ENCODE measurements at places on chromosomes 5 and 9.

GRCh38 chr5:180096616-180097015 lies 25.1 kb upstream of the RNF130 start:
- no peak for DNase-seq

DNA sequence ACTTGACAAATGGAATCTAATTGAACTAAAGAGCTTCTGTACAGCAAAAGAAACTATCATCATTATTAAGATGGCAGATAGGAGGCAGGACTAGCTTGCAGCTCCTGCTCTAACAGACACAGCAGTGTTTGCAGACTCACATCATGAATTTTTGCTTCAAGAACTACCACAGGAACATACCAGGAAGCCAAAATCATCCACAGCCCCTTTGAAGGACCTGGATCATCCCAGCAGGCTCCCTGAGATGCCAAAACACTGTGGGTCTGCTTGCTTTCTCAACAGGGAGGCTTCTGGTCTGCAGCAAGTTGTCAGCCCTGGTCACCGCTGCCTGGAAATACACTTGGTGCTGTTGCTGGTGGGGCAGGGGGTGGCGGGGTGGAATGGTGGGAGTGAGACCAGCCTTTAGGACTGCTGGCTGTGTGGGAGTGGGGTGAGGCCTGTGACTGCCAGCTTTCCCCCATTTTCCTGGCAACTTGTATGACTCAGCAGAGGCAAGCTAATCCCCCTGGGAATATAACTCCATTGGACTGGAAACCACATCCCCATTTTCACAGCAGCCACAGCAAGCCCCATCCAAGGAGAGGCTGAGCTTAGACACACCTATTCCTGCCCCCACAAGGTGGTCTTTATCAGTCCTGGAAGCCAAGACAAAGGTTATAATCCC lies 533.8 kb upstream of the CYLC2 start:
- DNase-seq, result no peak

DNA sequence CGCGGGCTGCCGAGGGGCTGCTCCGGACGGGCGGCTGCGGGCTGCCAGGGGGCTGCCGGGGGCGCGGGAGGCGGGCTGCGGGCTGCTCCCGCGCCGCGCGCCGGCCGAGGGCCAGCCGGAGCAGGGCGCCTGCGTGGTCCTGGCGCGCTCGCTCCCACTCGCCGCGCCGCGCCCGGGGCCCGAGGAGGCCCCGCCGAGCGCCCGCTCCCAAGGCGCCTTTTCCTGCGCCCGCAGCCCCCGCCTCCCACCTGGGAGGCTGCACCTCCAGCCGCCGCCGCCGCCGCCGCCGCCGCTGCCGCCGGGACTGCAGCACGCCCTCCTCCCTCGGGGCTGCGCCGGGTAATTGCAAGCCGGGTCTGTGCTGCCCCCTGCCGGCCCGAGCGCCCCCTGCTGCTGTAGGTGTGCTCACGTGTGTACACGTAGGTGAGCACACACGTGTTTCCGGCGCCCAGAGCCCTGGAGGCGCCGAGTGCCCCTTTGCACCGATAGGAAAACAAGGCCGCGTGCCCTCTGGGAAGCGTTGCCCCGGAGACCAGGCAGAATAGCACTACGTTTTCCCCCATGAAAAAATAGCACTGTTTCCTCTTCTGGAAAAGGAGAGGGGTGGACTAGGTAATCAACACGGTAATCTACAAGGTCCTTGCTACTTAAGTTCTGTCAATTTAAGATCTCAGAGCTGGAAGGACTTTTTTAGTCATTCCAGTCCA lies at the start of gene EPB41L4B:
Gene EPB41L4B, minus strand, starts transcription at position 318 of the 707 bp plus-strand sequence. CDS start 613 bp downstream, outside the sequence.
- peak; percentile 82 for DNase-seq

GRCh38 chr9:106621313-106622163 lies 241.4 kb upstream of the ZNF462 start:
- no peak for DNase-seq

GRCh38 chr5:150172145-150172544 lies 5.6 kb downstream of the CDX1 start:
- DNase-seq, result no peak

DNA sequence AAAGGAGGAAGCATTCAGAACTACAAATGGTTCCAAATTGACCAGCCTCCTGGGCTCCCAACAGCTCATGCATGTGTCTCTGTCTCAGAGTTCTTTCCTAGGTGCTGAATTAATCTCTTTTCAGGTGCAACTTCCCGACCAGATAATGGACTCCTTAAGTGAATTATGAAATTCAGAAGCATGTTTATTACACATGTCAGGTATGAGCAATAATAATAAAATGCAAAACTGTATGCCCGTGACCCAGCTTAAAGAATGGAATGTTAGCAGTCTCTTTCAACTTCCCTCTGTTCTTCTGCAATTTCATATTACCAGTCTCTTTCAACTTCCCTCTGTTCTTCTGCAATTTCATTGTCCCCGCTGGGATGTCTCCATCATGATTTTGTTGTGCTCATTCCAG lies 60.4 kb downstream of the FBXL7 start:
- DNase-seq, result no peak

DNA sequence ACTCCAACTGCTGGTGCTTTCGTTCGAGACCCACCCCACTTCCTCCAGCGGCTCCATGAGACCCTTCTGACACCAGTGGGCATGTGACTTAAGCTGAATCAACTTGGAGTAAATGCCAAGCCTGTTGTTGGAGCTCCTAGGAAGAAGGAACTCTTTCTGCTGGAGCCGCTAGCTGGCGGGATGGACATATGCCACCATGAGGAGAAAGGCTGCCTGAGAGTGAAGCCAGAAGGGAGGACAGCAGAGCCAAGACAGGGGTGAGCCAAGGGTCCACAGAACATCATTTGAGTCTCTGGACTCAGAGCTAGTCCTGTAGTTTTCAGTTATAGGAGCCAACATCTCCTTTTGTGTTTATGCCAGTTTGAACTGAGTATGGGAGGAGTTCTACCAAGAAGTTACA lies 35.9 kb downstream of the ANXA6 start:
- DNase-seq, result no peak

- DNase-seq, result peak; percentile 69
These were observed 19.8 kb upstream of the NSD1 start for GRCh38 chr5:177113566-177114424.

DNA sequence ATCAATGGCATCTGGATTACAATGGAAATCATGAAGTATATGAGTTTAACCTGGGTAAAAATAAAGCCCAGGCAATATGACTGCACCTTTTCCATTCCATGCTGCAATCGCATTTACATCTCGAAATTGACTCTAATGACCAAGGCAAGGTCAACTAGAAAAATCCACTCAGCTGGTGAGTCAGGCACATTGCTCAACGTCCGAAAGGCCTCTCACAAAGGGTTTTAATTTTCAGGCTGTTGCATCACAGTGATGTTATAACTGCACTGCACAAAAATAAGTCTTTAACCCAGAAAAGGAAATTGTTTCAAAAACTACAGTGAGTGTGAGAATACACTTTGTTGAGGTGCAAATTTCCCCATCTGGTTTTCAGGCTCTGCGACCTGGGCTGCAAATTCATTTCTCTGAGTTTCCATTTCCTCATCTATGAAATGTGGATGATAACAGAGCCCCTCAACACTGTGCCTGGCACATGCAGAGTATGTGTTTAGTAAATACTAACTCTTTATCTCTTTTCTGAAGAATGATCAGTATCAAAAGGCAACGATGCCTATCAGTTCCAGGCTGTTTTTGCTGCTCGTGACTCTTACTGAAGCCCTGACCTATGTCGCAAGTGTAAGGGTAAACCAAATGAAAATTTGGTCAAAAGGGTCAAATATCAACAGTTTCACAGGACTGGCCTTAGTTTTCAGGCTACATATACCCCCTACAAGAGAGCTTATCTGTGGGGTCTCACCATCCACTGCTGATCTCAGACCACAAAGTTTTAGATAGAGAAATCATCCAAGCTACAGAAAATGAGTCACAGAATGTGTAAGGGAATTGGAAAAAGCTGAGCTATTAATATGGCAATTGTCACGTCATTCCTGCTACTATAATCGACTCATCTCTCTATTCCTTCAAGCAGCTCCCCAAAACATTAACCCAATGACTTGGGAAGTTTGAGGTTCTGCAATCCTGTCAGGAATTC lies 4.1 kb downstream of the NFIL3 start:
- no peak for DNase-seq

DNA sequence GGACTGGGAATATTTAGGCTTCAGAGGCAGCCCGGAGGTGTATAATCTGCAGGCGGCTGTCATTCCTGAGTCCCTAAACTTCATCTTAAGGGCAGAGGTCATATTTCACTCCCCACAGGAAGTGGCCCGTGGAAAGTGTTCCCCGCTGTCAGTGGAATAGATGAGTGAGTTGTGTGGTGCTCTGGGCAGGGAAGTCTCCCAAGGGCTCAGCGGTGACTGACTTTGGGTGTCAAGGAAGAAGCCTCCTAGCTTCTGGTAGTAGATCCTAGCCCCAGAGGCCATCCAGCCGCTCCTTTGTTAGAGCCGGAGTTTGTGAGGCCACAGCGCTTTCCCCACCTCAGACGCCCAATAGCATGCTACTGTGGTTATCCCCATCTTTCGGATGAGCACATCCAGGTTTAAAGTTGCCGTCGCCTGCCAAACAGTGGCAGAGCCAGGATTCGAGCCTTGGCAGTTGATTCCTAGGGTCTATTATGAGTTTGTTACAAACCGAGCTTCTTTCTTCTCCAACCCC lies 38.9 kb upstream of the TIFAB start:
- DNase-seq, result no peak

DNA sequence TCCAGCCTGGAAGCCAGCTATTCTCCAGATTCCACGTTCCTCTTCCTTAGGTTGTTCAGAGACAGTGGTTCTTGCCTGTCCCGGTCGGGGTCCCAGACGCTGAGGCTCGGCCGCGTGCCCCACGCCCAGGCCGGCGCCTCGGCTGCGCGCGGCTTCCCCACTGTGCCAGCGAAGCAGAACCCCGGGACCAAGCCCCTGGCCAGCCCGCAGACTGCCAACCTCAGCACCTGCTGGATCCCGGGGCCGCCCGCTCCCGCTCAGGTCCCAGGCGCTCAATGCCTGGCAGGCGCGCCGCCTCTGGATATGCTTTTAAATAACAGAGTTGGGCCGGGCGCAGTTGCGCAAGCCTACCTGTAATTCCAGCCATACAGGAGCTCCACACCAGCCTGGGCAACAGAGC lies 195.5 kb downstream of the MAN2A1 start:
- DNase-seq, result no peak

- DNase-seq, result no peak
These were observed 1209.8 kb upstream of the CDH6 start for GRCh38 chr5:29983528-29984155.

DNA sequence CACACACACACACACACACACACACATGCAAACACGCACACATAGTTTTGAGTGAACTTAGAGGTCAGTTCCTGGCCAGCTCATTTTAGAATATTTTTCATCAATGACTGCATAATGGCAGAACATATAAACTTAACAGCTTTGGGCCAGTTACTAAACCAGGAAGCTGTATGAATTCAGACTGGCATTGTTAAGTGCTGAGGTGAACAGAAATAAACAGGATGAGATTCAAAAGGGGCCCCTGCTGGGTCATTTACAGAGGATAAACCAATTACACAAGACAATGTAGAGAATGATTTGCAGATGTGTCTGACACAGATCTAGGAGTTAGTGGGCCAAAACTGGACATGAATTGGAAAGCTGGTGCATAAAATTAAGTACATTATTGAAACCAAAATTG lies 44.6 kb downstream of the MARCHF11 start:
- DNase-seq, result no peak

- DNase-seq, result no peak
These were observed 306.4 kb downstream of the ZSWIM6 start for GRCh38 chr5:61638476-61638875.

DNA sequence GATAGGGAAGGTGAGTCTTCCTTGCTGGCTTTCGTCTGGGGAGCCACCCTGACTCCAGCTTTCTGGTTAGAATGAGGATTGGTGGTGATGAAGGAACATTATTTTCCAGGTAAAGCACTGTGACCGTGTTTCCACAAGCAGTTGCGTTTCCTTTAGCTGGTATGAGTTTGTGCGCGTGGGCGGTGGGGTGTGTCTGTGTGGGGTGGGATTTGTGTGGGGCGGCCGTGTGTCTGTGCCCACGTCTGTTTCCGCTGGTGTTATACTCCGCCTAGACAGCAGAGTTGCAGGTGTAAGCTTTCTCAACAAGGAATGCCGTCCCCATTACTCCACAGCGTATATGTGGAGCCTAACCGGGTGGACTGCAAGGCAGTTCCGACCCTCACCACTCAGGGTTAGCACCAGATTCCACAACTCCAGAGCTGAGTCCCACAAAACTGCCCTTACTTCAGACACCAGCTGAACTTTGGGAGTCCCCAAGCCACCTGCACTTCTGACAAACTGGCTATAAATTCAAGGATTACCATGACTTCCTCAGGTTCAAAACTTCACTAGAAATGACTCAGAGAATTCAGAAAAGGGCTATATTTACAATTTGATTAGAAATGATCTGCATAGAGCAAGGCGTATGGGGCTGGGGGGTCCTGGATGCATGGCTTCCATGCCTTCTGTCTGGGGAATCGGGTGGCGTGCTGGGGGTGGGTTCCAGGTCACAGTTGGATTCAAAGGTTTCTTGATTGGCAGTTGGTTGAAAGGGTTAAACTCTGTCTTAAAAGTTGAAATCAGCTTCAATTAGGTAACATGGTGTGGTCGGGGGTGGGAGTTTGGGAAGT lies 29.8 kb downstream of the PROP1 start:
- no peak for DNase-seq

- DNase-seq, result no peak
These were observed 19.3 kb upstream of the RAPGEF1 start for GRCh38 chr9:131759017-131759647.

DNA sequence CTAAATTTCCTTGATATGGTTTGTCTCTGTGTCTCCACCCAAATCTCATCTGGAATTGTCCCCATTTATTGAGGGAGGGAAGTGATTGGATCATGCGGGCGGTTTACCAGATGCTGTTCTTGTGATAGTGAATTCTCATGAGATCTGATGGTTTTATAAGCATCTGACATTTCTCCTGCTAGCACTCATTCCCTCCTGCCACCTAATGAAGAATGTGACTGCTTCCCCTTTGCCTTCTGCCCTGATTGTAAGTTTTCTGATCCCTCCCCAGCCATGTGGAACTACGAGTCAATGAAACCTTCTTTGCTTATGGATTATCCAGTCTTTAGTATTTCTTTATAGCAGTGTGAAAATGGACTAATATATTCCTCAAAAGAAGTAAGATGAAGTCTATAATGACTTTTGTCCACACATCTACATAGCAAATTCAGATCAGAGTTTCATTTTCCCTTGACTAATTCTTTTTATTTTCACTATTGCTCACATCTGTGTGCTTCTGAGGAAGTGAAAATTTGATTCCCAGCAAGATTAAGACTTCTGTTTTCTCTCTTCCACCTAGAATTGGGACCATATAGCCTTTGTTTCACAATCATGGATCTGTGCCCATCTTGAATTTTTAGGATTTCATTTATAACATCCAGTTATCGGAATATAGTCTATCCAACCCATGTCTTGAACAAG lies 393.5 kb downstream of the DMAC1 start:
- no peak for DNase-seq

DNA sequence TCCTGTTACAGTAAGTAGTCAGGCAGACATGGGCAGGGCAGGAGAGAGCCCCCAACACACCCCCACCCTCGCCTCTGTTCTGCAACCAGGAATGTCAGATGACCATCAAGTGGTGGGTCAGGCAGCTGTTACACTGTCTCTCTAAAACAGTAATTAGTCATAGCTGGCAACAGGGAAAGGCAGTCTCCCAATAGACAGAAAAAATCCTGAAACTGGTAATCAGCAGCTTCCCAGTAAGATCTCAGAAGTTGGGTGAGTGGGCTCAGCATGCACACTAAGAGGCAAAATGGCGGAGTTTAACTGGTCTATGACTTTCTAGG lies 90.2 kb downstream of the C5orf15 start:
- DNase-seq, result no peak

Data from activated T-cell treated with anti-CD3 and anti-CD28 coated beads for 24 hours (primary cell).